Hematopoietic multipotent progenitor cell treated with erythropoietin and hydrocortisone succinate and interleukin-3 and kit ligand, for 17 days (in vitro differentiated cells): ENCODE measurements at places on chromosomes 7 and 10.

DNA sequence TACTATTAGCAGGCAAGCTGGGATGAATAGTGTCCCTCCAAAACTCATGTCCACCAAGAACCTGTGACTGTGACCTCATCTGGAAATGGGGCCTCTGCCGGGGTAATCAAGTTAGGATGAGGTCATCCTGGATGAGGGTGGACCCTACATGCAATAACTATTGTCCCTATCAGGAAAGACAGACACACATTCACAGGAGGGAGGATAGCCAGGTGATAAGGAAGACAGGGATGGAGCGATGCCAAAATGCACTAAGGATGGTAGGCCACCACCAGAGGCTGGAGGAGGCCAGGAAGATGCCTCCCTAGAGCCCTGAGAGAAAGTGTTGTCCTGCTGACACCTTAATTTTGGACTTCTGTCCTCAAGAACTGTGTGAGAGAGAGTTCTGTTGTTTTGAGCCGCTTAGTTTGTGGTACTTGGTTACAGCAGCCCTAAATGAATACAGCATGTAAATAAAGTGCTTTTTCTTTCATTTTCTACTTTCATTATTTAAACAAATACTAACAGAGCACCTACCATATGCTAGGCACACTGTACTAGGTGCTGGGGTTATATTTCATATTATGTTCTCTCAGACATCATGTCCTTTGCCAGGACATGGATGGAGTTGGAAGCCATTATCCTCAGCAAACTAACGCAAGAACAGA is 111.9 kb downstream of the USP6NL start:
- peak; percentile 71 for DNase-seq

DNA sequence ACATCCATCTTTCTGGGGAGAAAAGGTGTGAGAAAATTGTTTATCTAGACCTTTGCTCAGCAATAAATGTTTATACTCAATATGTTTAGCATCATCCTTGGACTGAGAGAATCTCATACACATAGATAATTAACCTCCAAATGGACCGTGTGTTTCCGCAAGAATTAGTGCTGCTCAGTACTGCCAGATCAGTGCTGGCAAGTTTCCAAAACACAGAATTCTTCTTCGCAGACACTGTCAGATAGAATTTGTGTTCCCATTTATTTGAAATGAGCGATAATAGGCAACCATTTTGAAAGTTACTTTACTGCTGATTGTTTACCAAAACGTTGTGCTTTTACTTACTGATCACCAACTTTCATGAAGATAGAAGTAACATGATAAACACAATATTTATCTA is 33.7 kb downstream of the STAMBPL1 start:
- DNase-seq: no peak

GRCh38 chr10:102286216-102286615 is 40.9 kb downstream of the GBF1 start:
- no peak for DNase-seq

DNA sequence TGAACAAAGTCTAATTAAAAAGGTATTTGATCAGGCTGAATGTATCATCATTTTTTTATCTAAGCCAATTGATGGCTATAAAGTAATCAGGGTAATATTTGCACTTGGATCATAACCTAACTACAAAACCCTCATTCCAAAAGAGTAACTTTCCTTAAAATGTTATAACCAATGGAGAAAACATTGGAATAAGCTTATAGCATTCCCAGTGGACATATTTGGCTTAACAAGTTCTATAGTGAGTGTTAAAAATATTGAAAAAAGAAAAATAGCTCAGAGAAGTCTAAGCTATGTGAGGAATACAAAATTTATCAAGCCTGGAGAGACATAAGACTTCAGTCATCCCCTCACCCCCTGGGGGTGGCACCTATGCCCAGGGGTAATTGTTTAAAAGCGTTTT is 358.8 kb downstream of the LRRTM3 start:
- no peak for DNase-seq

DNA sequence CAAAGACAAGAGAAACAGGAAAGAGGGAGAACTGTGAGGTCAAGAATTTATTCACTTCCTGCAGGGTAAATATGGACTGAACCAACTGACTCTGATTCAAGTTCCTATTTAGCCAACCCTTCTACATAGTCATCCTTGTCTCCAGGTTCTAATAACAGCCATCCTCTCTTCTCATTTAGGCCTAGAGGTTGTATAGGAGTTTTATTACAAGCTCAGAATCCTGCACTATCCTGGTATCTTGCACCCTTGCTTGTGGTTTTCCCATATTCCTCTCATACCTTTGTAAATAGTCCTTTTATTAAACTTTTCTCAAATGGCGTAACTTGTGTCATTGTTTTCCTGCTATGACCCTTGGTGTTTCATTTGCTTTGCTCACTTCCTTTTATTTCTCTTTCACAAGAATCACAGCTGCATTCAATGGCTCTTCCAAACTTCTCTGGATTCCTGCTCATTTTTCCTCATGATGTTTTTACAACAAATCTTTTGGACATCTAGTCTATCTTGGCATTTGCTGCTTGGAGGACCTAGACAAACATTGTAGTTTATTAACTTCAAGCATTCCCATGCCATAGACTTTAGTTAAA is 12.4 kb upstream of the OR2A5 start:
- no peak for DNase-seq

DNA sequence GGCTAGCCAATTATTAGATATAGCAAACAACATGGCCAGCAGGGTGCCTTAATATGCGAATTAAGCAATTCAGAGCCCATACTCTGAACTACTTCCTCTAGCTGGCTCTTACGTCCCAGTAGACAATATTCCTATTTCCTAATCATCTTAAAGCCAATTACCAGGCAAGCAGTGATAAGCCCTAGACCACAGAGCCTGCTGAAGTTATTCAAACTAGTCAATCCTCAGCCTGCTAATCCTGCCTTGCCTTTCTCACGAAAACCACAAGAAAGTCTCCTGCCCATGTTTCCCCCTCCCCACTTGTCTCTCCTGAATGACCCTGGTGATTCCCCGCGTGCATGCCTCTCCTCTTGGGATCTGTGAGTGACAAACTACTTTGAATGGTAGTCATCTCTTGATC is 86.8 kb upstream of the CACNA2D1 start:
- no peak for DNase-seq

- DNase-seq: no peak
These were observed 90.4 kb downstream of the AKR1D1 start for GRCh38 chr7:138166681-138167080.

DNA sequence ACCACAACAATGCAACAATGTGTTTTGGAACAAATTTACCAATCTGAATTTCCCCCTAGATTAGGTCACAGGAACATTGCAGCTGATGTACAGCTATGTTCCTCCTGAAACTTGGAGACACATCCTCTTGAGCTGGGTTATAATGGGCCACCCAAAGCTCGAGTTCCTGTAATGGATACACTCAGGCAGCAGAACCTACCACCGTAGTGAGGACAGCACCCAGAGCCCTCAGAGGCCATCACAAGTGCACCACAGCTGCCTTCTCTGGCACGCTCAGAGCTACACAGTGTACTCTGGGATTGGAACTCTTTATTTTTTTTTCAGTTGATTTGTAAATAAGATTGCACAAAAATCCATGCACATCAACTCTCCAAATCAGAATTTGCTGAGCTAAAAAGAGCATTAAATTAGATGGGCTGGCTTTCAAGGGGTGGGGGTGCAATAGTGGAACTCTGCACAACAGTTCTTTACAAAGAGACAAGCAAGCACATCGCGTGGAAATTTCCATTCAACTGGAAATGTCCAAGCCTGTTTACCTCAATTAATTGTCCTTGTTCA is 56.7 kb downstream of the EGFR start:
- DNase-seq: no peak

DNA sequence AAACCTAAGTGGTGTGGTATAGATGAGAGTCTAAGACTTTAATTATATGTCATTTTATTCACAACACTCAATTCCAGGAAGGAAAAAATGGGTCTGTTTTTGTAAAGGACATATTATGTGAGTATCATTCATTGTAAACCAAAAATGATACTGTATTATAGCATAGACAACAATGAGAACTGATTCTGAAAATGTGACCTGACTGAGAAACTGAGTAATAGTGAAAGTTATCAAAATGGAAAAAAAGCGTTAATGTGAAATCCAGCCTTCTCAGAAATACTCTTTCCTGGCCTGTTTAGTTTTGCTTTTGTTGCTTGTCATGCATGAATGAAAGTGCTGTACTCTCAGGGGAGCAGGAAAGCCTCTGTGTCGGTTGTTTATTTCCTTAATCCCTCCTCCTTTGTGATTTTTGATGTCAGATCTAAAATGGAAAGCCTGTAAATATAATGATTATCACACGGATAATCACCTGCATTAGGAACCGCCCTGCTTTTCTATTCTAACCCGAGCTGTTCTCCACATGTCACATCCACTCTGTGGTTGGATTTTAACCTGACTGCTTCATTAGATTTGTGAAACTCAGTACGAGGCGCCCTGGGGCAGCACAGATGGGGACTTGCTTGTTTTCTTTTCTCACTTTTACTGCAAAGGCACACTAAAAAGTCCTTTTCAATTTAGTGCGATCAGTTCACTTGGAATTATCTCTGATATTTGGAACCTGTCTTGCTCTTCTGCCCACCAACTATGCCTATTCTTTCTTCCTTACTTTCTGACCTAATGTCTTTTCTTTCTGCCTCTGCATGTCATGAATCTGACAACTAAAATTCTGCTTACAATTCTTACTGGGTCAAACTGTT is 240.9 kb upstream of the KAT6B start:
- no peak for DNase-seq

- DNase-seq: no peak
These were observed 245.5 kb downstream of the REEP3 start for GRCh38 chr10:63766745-63767137.

GRCh38 chr7:135904282-135904681 is 72.9 kb downstream of the MTPN start:
- no peak for DNase-seq
